Endothelial cell (in vitro differentiated cells): ENCODE measurements at places on chromosomes 2 and 18. TPM values are rescaled to one million over a fixed set of nuclear protein-coding genes. Genes with fewer than 3 reads are reported as not detected.

The GALNT13 gene
- total RNA-seq = 26.3 TPM

The SOX11 gene
- total RNA-seq = 39.4 TPM

The CYS1 gene
- total RNA-seq = 7.3 TPM

The TUBA4B gene
- total RNA-seq = not detected

The ERMN gene
- total RNA-seq = 0.36 TPM

The ALPG gene
- not detected for total RNA-seq

The ABCB11 gene
- total RNA-seq = 1.9 TPM

The TSGA10 gene
- 4.2 TPM for total RNA-seq

The REG3A gene
- not detected for total RNA-seq

The DCDC2C gene
- total RNA-seq = not detected

The ANO7 gene
- 16.1 TPM for total RNA-seq

The NDC80 gene
- 8.6 TPM for total RNA-seq

The CCDC85A gene
- total RNA-seq = 16.4 TPM

DNA sequence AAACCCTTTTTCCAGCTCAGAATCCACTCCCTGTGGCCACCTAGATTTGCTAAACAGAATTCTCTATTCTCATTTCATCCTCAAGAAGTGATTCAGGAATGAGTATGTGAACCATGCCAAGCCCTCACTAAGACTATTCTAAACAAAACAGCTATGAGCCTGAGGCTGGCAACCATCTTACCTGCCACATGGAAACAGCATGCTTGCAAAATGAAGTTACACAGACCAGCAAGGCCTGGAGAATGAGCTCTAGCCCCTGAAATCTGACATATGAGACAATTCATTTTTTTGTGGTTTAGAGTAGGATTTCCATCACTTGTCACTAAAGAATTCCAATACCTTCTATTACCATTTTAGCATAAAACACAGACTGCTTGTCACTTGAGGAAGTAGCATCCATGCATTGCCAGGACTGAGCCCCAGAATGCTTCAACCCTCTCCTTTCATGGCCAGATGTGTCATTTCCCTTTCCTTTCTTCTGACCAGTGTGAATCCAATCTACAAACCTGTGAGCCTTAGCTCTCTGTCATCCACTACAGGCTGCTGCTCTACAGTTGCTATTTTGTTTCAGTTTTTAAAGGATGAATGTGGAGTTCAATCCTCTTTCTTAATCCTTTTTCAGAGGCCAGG is 744.3 kb upstream of the ACVR2A start:
- DNase-seq = no peak
- H3K4me1 ChIP-seq = no peaks in the 10 kb centered on the region
- no peaks in the 10 kb centered on the region for H3K27me3 ChIP-seq

DNA sequence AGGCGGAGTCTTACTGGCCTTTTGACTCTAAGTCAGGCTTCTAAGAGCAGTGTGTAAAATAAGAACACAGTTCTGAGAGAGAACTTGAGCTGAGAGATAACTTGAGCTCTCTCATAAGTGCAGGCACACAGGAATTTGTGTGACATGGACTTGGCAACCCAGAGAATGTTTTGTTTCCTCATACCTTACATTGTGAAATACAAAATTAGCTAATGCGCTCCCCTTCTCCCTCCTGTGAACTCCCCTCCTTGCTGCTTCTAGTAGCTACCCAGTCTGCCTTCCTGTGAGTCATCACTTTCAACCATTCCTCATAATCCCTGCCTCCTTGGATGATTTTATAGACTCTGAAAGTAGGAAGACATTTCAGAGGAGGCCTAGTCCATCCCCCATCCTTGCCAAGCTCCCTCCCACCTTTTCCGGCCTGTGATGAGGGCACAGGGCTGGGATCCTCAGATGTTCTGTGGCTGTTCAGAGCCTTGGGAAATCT is 22.6 kb downstream of the FER1L5 start:
- no peak overlapping the region for H3K27ac ChIP-seq
- no peak overlapping the region for H3K4me3 ChIP-seq
- DNase-seq = no peak
- H3K27me3 ChIP-seq = peaks cover 5% of the 10 kb centered on the region
- H3K36me3 ChIP-seq = peaks cover 8% of the 10 kb centered on the region

DNA sequence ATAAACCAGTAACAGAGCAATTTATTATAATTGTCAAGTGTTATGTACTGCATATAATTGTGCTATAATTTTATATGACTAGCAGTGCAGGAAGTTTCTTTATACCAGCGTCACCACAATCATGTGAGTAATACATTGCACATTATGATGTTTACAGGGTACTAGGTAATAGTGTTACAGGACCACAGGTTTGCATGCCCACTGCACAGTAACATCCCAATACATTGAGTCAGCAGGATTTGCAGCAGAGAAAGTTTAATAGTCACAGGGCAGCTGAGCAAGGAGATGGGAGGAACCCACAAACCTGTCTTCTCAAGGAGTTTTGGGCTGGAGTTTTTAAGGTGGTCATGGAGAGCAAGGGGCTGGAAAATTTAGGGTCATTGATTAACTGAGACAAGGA is 1042.9 kb upstream of the ACVR2A start:
- H3K36me3 ChIP-seq = no peaks in the 10 kb centered on the region
- peaks cover 3% of the 10 kb centered on the region for H3K4me1 ChIP-seq
- DNase-seq = no peak
- no peak overlapping the region for H3K27ac ChIP-seq
- H3K27me3 ChIP-seq = no peaks in the 10 kb centered on the region

DNA sequence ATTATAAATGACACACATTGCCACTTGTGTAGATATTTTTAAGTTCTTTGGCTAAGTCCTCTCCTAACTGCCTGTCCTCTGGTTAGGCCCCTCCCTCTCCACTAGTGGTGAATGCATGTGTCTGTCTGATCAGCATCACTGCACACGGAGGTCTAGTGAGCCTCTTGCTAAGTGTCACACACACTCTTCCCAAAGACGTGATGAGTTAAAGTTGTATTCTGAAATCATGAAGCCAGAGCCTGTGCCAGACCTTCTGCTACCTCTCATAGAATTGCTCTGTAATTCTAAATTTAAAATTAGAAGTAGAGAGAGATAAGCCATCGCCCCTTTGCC is 41.3 kb downstream of the RALB start:
- no peak for DNase-seq
- no peak overlapping the region for H3K27ac ChIP-seq
- peaks cover 73% of the 10 kb centered on the region for H3K36me3 ChIP-seq
- peaks cover 5% of the 10 kb centered on the region for H3K27me3 ChIP-seq

GRCh38 chr18:48394176-48394575 is 15.0 kb downstream of the ZBTB7C start:
- peaks cover 4% of the 10 kb centered on the region for H3K4me1 ChIP-seq
- H3K27ac ChIP-seq = no peak overlapping the region
- no peak overlapping the region for H3K4me3 ChIP-seq
- H3K27me3 ChIP-seq = peaks cover 5% of the 10 kb centered on the region

DNA sequence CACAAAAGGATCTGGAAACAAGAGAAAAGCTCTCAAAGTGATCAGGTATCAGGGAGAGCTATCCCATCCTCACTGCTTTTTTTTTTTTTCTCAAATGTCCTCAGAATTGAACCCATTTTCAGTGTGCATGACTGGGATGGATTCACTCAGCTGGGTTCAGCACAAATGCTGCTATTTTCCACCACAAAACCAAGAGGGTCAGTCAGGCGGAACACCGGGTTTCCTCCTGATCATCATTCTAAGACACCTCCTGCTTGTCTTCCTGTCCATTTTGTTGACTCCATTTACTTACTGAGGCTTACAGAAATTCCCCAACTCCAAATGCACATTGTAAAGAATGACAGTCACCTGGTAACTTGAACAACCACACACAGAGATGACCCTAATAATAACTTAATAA is 39.9 kb downstream of the CYRIA start:
- no peak for DNase-seq
- peaks cover 10% of the 10 kb centered on the region for H3K27me3 ChIP-seq
- H3K4me1 ChIP-seq = peaks cover 89% of the 10 kb centered on the region
- peak overlapping the region; percentile 96 for H3K27ac ChIP-seq
- H3K4me3 ChIP-seq = no peak overlapping the region

DNA sequence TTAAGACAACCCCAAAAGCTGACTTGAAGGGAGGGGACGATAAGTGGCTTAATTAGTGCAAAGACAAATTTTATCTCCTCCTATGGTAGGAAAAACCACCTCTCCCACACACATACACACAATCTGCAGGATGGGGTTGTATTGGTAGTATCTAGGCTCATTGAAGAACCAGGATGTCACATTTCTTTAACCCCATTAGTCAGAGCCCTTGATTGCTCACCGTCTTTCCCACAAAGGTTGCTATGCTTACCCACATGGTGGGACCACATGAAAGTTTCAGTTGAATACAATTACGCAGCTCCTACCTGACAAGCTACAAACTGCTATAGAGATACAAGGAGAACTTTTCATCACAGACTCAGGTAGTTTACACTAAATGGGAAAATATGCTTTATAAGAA is 765.0 kb upstream of the CELF4 start:
- H3K4me3 ChIP-seq = no peak overlapping the region
- no peak overlapping the region for H3K27ac ChIP-seq
- no peaks in the 10 kb centered on the region for H3K36me3 ChIP-seq
- DNase-seq = no peak
- no peaks in the 10 kb centered on the region for H3K4me1 ChIP-seq
- H3K27me3 ChIP-seq = no peaks in the 10 kb centered on the region

- peaks cover 14% of the 10 kb centered on the region for H3K27me3 ChIP-seq
- H3K4me3 ChIP-seq = no peak overlapping the region
- no peak for DNase-seq
- no peak overlapping the region for H3K27ac ChIP-seq
Measured at GRCh38 chr18:79954791-79955190, 3.3 kb upstream of the SLC66A2 start.

GRCh38 chr2:241330616-241330981 is 14.9 kb downstream of the SEPTIN2 start:
- no peak overlapping the region for H3K27ac ChIP-seq
- peak overlapping the region; percentile 57 for H3K4me3 ChIP-seq
- H3K36me3 ChIP-seq = peaks cover 35% of the 10 kb centered on the region
- no peaks in the 10 kb centered on the region for H3K4me1 ChIP-seq
- DNase-seq = no peak

GRCh38 chr18:80251700-80252099 is 4.4 kb upstream of the PARD6G start:
- H3K4me1 ChIP-seq = no peaks in the 10 kb centered on the region
- no peak for DNase-seq
- peaks cover 5% of the 10 kb centered on the region for H3K27me3 ChIP-seq
- H3K36me3 ChIP-seq = peaks cover 8% of the 10 kb centered on the region
- no peak overlapping the region for H3K4me3 ChIP-seq
- no peak overlapping the region for H3K27ac ChIP-seq

DNA sequence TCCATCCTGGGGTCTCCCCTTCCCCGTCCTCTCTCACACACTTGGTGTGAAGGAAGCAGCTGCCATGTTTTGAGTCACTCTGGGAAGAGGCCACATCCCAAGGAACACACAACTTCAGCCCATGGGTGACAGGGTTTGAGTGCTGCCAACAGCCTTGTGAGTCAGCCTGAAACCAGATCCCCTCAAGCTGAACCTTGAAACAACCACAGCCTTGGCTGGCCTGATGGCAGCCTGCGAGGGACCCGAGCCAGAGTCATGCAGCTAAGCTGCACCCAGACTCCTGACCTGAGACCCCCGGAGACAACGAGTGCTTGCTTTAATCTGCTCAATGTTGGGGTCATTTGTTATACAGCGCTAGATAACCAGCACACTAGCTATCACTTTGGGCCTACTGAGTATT is 19.3 kb upstream of the MC2R start:
- H3K36me3 ChIP-seq = no peaks in the 10 kb centered on the region
- H3K27ac ChIP-seq = no peak overlapping the region
- DNase-seq = no peak
- peaks cover 5% of the 10 kb centered on the region for H3K27me3 ChIP-seq
- H3K4me3 ChIP-seq = no peak overlapping the region

GRCh38 chr2:16255120-16255519 is 314.8 kb downstream of the MYCN start:
- no peaks in the 10 kb centered on the region for H3K36me3 ChIP-seq
- no peak overlapping the region for H3K27ac ChIP-seq
- no peaks in the 10 kb centered on the region for H3K4me1 ChIP-seq
- no peak overlapping the region for H3K4me3 ChIP-seq

DNA sequence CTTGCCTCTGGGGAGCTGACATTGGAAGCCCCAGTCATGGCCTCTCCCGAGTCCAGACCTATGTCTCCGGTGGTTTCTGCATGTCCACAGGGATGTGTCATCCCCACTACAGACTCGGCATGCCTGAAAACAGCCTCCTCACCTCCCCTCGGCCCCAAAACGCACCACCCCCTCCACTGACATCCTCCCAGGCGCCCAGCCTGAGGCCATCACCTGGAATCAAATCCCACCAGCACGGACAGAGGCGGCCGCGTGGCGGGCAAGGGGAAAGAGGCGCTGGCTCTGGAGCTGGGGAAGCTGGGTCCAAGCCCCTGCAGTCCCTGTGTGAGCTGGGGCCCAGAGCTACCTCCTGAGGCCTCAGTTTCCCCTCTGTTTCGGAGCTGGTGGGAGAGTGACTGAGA is 69.9 kb upstream of the SMAD7 start:
- H3K4me3 ChIP-seq = no peak overlapping the region
- no peaks in the 10 kb centered on the region for H3K4me1 ChIP-seq
- no peaks in the 10 kb centered on the region for H3K36me3 ChIP-seq
- no peak overlapping the region for H3K27ac ChIP-seq

- no peak overlapping the region for H3K27ac ChIP-seq
- H3K4me3 ChIP-seq = no peak overlapping the region
- peaks cover 10% of the 10 kb centered on the region for H3K36me3 ChIP-seq
- DNase-seq = no peak
- H3K4me1 ChIP-seq = peaks cover 4% of the 10 kb centered on the region
Measured at GRCh38 chr2:54984476-54984875, 65.8 kb downstream of the RTN4 start.

DNA sequence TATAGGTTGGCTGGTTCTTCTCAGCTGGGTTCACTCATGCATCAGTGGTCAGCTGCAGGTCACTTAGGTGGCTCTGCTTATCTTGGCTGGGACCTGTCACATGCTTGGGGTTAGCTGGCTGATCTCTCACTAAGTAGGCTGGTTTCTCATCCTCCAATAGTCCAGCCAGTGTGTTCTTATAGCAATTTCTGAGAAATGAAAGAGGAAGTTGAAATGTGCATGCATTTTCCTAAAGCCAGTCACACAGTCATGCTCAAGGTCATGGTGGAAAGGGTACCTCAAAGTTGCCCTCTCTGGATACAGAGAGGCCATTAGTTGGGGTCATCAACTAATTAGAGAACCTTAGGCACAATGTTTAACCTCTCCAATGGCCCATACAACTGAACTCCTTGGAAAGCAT is 64.4 kb downstream of the KLHL29 start:
- H3K27ac ChIP-seq = no peak overlapping the region
- peaks cover 3% of the 10 kb centered on the region for H3K4me1 ChIP-seq
- peaks cover 6% of the 10 kb centered on the region for H3K36me3 ChIP-seq
- H3K4me3 ChIP-seq = no peak overlapping the region

- H3K27ac ChIP-seq = no peak overlapping the region
- H3K4me1 ChIP-seq = peaks cover 51% of the 10 kb centered on the region
- H3K4me3 ChIP-seq = no peak overlapping the region
Measured at GRCh38 chr2:43132683-43133301, 93.6 kb downstream of the ZFP36L2 start.

- H3K4me3 ChIP-seq = no peak overlapping the region
- peaks cover 14% of the 10 kb centered on the region for H3K27me3 ChIP-seq
- peaks cover 7% of the 10 kb centered on the region for H3K36me3 ChIP-seq
- peaks cover 9% of the 10 kb centered on the region for H3K4me1 ChIP-seq
Measured at GRCh38 chr2:68248361-68248760, 4.0 kb downstream of the PPP3R1 start.
